ENCODE measurements at places on chromosomes 1 and 21. TPM values are rescaled to one million over a fixed set of nuclear protein-coding genes. Genes with fewer than 3 reads are reported as not detected.

- no peak for DNase-seq
These were observed 47.9 kb upstream of the DYNLT5 start for GRCh38 chr1:66704177-66704875.

CCDC27 gene
- not detected for total RNA-seq

- no peak for DNase-seq
These were observed 71.1 kb upstream of the FGGY start for GRCh38 chr1:59225594-59226316.

GRCh38 chr1:31166462-31166861, 73.2 kb downstream of the NKAIN1 start:
- DNase-seq = no peak

LRRC3 gene
- 0.92 TPM for total RNA-seq

GRCh38 chr1:76075188-76075489, 593 bp downstream of the ST6GALNAC3 start:
- no peak for DNase-seq

TFF2 gene
- total RNA-seq = not detected

DNA sequence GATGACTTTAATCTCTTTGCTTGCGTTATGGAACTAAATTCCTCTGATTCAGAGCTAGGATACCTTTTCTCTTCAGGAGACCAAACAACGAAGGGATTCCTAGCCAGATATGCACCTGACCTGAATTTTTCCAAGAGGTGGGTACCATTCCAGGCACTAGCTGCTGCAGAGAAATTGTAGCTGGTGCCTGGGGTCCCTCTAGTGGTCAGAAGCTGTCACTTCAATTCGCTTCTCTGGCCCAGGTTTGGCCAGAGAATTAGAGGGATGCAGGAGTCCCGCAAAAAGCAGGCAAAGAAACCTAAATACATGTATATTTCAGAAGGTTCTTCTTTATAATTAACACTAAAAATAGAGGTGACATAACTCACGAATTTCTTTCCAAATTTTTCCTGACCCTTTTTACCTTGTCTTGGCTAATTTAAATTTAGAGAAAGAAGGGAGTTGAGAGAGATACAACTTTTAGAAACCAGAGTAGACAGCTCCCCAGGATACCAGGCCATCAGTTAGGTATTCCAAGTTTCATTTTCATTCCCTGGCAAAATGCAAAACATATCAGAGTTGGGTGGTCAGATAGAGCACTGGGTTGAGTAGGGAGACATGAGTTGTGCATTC, 9.6 kb downstream of the ACKR1 start:
- peak; percentile 48 for DNase-seq

HMCN1 gene
- 1.2 TPM for total RNA-seq

- no peak for DNase-seq
These were observed 381.1 kb upstream of the PKN2 start for GRCh38 chr1:88302843-88303486.

RXFP4 gene
- total RNA-seq = not detected

RNF186 gene
- not detected for total RNA-seq

SPATA1 gene
- total RNA-seq = not detected

GRCh38 chr21:26715878-26716506, 129.2 kb downstream of the ADAMTS1 start:
- peak; percentile 58 for DNase-seq

GOLT1A gene
- total RNA-seq = not detected

ZNF593OS gene
- total RNA-seq = not detected

DNA sequence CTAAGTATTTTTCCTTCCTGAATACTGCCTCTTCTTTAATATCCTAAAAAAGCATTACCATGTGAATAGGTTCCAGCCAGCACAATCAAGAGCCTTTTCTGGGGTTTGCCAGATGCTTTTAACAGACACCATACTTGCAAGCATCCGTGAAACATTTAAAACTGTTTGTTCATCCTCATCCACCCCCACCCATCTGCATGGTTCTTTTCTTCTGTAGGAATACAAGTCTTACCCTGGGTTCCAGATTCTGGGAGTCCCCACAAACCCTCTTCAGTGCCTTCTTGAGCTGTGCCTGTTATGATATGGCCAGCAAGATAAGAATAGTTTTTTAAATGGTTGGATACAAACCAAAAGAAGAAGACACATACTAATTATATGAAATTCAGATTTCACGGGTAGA, 354.9 kb upstream of the PLXNA2 start:
- DNase-seq = no peak

DNA sequence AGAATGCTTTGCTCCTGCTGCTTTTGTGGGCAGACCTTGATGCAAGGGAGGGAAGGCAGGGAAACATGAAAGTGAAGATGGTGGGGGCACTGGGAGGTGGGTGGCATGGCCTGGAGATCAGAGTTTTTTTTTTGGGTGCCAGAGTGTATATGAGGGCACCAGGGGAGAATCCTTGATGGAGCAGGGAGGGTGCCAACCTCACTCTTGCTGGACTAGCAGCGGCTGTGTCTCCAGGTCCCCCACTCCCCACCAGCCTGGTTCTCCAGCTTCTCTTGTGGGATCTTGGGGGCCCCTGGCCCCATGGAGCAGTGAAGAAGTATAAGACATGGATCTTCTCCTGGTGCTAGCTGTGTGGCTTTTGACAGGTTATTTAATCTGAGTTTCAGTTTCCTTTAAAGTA, 13.5 kb upstream of the PRELP start:
- no peak for DNase-seq

DNA sequence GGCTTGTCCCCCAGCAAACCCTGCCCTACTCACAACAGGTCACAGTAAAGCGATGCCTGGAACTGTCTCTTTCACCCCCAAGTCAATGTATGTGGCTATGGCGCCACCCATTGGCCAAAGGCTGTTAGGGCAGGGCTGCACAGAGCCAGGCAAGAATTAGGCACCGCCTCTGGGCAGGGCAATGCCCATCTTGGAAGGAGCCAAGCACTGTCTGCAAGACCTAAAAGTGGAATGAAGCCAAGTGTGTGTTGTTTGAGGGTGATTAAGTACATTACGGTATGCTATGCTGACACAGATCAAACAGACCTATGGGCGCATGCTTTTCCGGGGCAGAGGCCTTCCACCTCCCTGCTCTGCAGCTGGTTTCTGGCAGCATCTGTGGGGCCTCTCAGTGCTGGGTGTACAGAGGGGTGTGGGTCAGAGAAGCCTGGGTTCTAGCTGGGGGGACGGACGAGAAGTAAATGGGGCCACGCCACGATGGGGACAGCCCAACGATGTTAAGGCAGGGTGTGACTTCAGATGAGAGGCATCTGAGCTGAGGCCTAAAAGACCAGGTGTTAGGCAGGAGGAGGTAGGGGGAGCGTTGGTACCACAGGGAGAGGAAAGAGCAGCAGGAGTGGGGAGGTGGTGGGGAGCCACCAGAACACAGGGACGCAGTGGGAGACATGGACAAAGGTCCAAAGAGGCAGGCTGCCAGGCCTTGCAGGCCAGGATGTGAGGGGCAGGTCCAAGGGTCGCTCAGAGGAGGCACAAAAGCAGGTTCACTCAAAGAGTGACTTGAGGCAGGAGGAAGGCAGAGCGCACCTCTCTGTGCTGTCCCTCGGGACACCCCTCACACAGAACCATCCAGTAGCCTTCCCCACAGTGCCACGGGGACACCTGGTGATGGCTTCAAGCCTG, 49.8 kb downstream of the ACOT7 start:
- DNase-seq = peak; percentile 66

All from NCI-H460 (cell line).